MV-4-11 (cell line): ENCODE measurements at places on chromosomes 13 and 19.

DNA sequence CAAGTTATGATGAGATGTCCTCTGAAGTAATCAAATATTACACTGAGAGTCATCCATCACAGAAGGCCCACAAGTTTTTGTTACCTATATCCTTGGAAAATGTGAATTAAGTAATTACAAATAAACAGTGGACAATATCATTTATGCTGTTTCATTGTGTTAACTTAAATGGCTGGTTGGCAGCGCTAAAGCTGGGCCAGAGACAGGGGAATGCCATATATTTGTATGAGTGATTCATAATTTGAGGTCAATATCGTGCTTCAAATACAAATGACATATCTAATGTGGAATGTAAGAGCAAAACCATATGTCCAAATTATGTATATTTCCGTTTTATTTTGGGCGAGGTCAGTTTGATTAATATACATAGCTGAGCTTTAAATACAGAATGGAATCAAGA, 1556.2 kb downstream of the SLITRK5 start:
- DNase-seq: no peak

DNA sequence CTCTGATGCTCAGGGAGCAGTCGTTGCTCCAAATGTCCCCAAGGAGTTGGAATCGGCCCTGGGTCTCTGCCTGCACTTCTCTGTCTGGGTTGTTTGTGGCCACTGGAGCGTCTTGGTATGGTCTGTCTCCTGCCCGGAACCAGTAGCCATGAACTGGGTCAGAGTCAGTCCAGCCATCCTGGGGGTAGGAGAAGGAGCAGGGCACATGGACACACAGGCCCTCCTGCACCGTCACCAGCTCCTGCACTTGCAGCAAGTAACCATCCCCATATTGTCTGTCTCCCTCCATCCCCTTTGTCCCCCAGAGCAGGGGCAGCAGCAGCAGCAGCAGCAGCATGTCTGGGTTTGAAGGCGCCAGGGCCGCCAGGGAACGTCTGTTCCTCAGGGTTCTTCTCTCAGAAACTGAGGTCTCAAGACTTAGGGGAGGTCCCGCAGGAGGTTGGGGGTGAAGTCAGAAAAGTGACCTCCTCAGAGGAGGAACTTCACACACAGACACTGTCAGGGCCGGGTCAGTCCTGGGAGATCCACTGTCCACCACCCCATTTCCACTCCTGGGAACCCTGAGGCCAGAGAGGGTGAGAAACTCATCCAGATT, at the start of gene SIGLEC8:
TSS of gene SIGLEC8 (minus strand) at position 404 of the 595 bp plus-strand sequence. CDS start at position 337, 67 bp downstream.
- no peak for DNase-seq

DNA sequence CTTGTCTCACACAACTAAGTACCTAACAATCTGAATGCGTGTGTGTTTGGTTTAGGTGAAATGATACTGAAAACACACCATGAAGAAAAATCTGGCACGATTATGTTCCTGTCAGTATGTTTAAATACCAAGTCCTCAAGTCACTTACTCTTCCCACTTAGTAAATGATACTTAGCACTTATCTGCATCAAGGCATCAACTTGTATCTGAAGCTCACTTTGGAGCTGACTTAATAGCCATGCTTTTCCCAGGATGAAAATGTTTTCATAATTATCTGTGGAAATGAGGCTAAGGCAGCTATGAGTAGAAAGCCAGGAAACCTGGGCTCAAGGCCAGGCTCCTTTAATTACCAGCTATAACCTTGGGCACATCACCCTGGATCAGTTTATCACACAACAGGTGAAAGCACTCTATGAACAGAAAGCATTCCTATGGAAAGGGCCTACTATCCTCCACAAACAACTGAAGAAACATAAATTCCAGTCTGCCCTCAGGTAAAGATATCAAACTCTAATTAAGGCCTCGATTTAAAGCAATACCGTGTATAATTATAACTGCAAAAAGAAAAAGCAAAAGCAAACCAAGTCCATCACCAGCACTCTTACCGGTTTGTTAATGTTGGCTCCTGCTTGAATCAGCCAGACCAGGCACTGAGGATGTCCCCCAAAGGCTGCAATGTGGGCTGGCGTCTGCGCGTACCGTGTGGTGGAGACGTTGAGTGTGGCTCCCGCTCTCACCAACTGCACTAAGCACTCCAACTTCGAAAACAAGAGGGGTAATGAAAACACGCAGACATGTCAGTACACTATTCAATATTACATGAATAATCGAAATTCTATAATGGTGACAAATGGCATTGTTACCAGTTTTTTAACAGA, 4.6 kb downstream of the ANKRD10 start:
- DNase-seq: no peak

GRCh38 chr13:44292545-44292944, 81.1 kb upstream of the SERP2 start:
- DNase-seq: no peak

DNA sequence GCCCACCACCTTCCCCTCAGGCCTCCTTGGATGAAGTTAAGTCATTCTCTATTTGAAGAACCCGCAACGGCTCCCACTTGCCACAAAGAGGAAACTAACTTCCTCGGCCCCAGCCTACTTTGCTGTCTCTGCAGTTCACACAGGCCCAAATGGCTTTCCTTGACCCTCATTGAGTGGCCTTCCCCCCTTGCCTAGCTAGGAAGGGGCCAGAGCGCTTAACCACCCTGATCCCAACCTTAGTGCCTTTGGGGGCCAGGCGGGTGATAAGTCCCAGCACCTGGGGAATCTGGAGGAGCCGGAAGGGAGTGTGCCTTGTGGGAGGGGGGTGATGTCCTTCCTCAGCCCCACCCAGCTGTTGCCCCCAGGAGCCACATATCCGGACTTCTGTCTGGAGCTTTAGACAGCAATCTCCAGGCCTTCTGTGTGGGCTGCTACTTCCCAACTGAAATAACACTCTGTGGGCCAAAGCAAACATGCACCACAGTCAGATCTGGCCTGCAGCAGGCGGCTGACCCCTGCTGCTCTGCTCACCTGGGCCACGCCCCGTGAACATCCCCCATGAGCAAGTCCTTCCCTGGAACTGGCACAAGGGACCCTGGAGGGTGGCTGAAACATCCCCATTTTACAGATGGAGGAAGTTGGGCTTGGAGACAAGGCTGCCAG, 10.5 kb downstream of the NECTIN2 start:
- DNase-seq: peak; percentile 97

- no peak for DNase-seq
Observed at GRCh38 chr13:37613236-37613635, 14.7 kb upstream of the POSTN start.

- DNase-seq: no peak
Observed at GRCh38 chr13:80946008-80946802, 605.3 kb upstream of the SPRY2 start.

GRCh38 chr13:24684600-24684998, 4.4 kb downstream of the ATP12A start:
- no peak for DNase-seq

DNA sequence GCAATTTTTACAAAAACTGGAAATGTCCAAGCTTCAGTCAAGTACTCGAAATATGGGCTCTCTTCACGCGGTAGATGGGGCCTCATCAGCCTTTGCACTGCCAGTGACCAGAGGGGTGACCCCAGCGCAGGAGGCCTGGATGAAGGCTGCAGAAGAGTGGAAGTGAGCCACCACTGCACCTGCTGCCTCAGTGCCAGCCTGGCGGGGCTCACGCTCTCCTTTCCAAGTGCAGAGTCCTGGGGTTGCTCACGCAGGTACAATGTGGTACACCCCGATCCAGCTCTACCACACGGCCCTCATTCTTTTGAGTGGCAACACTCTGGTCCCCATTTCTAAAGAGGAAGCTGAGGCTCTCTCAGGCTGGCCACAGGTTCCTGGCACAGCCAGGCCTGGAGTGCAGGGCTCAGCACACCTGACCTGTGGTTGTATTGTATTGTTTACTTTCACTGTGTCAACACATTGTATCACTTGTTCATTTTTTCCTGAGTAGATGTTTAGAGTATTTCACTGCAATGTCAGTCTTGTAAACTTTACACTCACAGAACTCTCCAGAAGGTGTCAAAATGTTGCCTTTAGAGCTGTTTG, 97.3 kb upstream of the SOX1 start:
- DNase-seq: no peak

GRCh38 chr19:7787141-7787540, 24.1 kb downstream of the CLEC4M start:
- DNase-seq: no peak

- DNase-seq: no peak
Observed at GRCh38 chr19:44748426-44749254, at the start of gene BCL3. BCL3 (plus strand) TSS chr19:44748708; CDS start chr19:44748791, 83 bp downstream.

- no peak for DNase-seq
Observed at GRCh38 chr13:105135852-105136615, 1399.4 kb downstream of the EFNB2 start.

DNA sequence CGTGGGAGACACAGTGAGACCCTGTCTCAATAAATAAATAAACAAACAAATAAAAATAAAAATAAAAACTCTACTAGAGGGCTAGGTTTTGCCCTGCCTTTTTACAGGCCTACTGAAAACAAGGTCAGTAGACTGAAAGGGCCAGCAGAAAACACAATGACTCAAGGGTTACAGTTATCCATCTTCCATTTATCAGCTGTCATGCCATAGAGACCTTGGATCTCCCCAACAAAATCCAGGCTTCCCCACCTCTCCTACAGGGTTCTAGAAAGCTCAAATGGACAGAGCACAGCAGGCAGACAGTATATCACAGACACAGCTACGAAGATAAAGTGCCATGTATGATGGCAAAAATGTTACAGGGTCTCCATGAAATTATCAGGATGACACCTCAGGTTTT, 54.4 kb downstream of the FOXO1 start:
- no peak for DNase-seq

- DNase-seq: peak; percentile 80
Observed at GRCh38 chr19:15463861-15464371, 428 bp downstream of the RASAL3 start.

GRCh38 chr13:98405690-98406344, 171.1 kb downstream of the STK24 start:
- DNase-seq: no peak

- no peak for DNase-seq
Observed at GRCh38 chr19:14002571-14003250, 3.4 kb downstream of the RFX1 start.

GRCh38 chr19:42325896-42326771, 699 bp downstream of the MEGF8 start:
- DNase-seq: peak; percentile 49

GRCh38 chr19:14031719-14032480, at the start of gene IL27RA:
IL27RA (plus strand) TSS chr19:14031762; CDS start chr19:14031873, 111 bp downstream.
- peak; percentile 61 for DNase-seq

DNA sequence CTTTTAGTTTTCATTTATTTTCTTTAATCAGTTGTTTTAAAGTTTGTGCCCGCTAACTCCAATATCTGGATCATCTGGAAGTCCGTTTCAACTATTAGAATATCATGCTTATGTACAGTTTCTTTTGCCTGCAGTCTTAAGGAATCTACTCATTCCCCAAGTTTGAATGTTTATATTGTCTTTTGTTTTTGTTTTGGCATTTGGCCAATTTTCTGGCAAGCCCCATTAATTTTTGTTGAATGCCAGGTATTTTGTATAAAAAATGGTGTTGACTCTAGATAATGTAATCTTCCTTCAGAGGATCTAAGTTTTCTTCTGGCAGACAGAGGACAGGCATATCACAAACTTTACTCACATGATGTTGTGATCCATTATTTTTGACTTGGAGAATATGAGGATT, 11.1 kb upstream of the ZNF235 start:
- no peak for DNase-seq

- DNase-seq: no peak
Observed at GRCh38 chr19:7395360-7396066, 46.8 kb downstream of the ARHGEF18 start.

DNA sequence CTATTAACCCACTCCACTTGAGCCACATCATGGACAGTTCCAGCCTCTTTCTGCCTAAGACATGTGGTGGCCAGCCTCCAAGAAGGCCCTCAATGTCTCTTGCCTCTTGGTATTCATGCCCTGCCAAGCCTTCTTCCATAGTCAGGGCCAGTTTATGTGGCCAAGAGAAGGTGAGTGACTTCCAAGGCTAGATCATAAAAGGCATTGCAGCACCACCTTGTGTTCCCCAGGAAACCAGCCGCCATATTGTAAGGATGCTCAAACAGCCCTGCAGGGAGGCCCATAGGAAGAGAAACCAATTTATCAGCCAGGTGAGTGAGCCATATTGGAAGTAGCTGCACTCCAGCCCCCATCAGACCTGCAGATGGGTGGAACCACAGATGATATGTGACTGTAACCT, 12.3 kb upstream of the DNMT1 start:
- peak; percentile 34 for DNase-seq
